ENCODE measurements at places on chromosomes 1 and 21.

DNA sequence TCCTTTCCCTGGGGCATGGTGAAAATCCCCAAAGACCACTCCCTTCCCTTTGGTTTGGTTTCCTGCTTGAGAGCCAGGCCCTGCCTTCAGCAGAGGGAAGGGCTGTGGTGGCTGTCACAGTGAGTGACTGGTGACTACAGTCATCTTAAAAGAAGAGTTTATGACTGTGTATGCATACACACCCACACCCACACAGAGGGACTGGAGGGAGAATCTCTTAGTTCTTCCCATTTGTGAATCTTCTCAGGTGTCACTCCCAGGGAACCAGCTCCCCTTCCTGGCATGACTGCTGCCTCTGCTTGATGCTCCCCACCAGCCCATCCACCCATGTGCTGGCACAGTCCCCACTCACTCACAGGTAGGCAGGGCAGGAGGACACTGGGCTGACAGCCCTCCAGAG is 3.9 kb upstream of the KCNA2 start:
- no peak for DNase-seq

- DNase-seq: no peak
Measured at GRCh38 chr1:220970311-220970710, 91.1 kb downstream of the HLX start.

GRCh38 chr21:35508139-35508888 is 459.2 kb upstream of the RUNX1 start:
- no peak for DNase-seq

DNA sequence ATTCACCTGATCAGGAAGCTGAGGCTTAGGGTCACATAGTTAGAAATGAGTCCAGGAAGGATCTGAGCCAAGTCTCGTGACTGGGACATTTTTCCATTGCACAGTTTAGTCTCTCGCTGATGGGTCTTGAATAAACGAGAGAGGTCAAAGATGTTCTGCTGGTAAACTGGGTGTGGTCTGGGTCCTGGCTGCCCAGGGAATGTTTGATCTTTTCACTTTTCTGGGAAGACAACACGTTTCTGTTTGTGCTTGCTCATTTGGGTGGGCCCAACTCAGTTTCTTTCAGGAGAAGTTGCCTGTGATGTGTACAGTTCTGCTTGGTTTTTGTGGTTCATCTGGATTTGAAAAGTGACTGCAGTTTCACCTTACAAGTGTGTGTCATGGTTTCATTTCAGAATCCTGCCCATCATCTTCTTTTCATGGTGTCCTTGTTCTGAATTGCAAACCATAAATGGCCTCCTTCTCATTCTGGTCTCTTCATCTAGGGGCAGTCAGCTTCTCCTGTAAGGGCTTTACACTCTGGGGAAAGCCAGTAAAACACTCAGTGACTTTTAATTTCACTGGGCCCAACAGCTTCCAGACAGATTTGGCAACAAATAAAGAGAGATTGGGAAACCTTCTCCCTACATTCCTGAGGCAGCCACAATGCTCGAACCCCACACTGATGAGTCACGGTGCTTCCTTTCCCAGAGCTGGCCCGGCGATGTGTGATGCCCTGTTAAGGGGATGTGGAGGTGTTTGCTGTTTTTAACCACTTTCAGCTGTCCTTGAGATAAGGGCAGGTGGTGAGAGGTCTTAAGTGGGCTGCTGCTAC is 7.2 kb upstream of the TACSTD2 start:
- no peak for DNase-seq

- DNase-seq: no peak
Measured at GRCh38 chr1:47178020-47178419, 11.8 kb downstream of the PDZK1IP1 start.

DNA sequence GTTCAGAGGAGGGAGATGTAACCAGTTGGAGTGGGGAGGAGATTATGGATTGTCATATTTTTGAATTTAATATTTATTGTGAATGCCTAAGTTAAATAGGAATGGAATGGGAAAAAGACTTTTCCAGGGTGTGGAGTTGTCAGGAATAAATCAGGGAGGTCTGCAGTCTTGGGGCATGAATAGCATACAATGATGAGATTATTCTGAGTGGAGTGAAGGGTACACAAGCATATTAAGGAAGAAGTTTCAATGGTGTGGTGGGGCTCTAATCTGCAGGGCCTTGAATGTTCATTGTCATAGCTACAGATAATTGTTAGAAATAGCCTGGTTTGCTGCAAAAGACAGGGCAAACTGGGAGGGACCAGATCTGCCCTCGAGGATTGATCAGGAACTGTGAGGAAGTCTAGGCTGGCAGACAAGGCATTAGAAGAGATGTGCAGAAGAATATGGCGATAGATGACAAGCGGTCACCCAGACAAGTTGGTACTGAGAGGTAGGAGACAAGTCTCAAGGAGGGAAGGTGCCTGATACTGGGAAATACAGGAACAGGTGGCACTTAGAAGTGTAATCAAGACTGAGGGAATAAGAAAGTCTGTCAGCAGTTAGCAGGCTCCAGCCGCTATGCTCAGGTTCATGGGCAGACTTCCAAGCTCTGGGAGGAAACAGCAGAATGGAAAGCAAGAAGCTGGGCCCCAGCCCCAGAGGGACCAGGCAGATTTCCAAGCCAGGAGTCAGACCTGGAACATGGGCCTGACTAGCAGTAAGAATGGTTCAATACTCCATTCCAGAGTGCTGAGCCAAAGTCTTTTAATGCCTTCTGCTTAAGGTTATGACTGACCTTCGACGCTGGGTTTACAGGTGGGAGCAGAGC is 20.9 kb upstream of the RGL1 start:
- no peak for DNase-seq

DNA sequence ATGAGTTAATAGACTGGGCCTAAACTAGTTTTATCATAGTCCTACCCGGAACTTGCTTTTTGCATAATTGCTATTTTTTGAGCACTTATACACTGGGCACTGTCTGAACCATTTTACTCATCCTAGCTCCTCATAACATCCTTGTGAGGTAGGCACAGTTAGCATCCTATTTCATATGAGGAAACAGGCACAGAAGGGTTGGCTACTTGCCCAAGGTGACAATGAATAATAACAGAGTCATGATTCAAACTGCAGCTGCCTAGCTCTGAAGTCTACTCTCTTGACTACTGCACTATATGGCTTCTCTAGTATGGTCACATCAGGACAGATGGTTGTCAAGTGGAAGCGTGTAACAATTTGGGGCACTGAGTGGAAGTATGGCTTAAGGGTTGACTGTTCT is 18.2 kb upstream of the RC3H1 start:
- DNase-seq: no peak

GRCh38 chr1:58290685-58291372 is 255.7 kb downstream of the OMA1 start:
- DNase-seq: no peak

DNA sequence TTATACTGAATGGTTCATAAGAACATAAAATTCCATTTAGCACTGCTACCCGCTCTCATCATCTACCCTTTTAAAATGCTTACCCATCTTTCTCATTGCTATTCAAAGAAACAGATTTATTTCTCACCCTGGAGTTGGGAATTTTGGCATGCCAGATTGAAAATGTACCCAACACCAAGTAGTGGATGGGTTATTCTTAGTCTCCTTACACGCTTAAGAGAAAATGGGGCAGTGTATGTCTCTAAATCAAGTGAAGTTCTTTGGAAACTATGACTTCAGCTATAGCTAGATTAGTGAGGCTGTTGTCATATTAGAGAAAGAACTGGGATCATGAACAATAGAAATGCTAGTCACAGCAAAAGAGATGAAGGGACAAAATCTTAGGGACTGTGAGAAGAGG is 27.7 kb upstream of the ESRRG start:
- DNase-seq: no peak

DNA sequence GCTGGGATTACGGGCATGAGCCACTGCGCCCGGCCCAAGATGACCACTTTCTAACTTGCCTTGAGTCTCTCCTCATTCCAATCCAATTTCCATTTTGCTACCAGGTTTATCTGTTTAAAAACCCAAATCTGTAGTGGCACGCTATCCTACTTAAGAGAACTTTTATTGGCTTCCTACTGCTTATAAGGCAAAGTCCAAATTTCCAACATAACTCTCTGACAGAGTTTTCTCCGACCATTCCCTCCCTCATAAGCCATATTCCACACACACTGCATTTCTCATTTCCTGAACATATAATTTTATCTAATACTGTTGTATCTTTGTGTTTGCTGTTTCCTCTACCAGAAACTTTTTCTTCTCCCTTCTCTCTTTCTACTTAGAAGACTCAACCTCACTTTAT is 15.3 kb downstream of the SF3A3 start:
- DNase-seq: no peak

GRCh38 chr1:165397944-165398343 is 41.4 kb upstream of the LMX1A start:
- DNase-seq: no peak

- DNase-seq: no peak
Measured at GRCh38 chr1:12040457-12041051, 21.3 kb downstream of the MIIP start.

- peak; percentile 33 for DNase-seq
Measured at GRCh38 chr1:71046891-71047634, 553 bp downstream of the PTGER3 start.

DNA sequence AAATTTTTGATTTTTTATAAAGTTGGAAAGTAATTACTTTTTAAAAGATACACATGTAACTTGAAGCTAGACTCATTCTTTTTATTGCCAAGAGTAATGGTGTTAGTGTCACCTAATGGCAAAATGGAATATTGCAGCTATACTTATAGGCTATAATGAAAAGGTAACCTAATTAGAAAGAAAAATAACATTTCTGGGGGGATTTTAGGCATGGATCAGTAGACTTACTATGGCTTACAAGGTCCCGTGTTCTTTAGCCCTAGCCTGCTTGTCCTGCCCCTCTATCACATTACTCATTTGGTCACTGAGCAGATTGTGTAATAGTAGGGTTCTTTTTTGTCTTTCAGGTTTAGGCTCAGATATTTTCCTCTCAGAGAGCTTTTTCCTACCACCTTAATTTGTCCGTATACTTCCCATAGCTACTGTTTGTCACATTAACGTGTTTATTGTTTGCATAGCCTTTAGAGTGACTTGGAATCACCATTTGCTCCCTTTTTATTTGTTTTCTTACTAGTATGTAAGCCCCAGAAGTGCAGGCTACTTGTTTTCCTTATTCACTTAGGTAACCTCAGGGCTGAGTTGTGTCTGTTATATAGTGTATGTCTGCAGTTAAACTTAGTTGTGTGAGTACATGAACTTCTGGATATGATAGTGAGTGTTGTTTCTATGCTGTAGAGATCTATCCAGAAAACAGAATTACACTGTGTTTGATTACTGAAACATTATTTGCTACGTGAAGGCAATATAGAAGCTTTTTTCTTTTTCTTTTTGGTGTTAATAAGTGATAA is 58.7 kb downstream of the RABGAP1L start:
- DNase-seq: no peak

GRCh38 chr1:245688536-245689453 is 534.0 kb downstream of the KIF26B start:
- DNase-seq: no peak

DNA sequence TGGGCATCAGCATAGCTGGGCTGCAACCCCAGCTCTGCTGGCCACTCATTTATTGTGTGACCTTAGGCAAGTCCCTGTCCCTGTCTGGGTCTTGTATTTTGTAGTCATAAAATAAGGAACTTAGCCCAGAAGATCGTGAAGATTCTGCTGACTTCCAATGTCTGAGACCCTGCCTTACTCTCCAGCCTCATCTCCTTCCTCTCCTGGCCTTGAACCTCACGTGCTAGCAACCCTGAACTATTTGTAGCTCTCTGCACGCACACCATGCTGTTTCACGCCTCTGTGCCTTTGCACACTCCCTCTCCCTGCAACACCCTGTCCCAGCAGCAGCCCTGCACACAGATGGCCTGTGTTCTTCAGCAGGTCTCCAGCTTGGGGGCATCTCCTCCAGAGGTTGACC is 121.1 kb downstream of the LACTBL1 start:
- DNase-seq: no peak

DNA sequence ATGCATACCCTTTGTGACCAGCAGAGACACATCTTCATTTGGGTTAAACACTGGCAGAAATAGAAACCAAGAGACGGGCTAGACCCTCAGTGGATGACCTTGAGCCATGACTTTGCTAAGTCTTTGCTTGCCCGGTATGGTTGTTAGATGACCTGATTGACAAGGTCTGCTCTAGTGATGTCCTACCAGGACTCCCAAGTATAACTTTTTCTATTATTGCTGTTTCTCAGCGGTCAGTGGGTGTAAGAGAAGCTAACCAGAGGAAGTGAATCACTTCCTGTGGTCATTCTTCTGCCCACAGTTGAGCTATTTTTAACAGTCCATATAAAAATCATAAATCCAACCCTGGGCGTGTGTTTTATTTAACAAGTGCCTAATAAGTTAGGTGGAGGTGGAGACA is 126.2 kb upstream of the ETS2 start:
- DNase-seq: no peak

GRCh38 chr1:165147799-165148198 is 208.7 kb downstream of the LMX1A start:
- no peak for DNase-seq

GRCh38 chr1:6298940-6299465 is 38.1 kb upstream of the GPR153 start:
- no peak for DNase-seq

GRCh38 chr1:56286956-56287355 is 292.4 kb downstream of the PLPP3 start:
- DNase-seq: no peak

GRCh38 chr1:183908079-183908478 is 103.2 kb downstream of the RGL1 start:
- no peak for DNase-seq

DNA sequence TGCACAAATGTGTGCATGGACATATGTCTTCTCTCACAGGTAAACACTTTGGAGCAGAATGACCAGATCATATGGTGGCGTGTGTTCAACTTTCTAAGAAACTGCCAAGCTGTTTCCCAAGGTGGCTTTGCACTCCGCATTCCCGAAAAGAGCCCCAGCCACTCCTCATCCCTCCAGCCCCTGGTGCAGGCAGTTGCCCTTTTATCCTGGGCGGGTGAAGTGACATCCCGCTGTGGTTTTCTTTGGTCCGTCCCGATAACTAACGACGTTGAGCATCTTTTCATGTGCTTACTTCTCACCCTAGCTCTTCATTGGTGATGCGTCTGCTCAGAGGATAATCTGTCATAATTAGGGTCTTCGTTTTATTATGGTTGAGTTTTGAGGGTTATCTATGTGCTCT is 612.5 kb downstream of the MATN1 start:
- no peak for DNase-seq

- DNase-seq: no peak
Measured at GRCh38 chr1:237542525-237543418, 347.9 kb downstream of the ZP4 start.

DNA sequence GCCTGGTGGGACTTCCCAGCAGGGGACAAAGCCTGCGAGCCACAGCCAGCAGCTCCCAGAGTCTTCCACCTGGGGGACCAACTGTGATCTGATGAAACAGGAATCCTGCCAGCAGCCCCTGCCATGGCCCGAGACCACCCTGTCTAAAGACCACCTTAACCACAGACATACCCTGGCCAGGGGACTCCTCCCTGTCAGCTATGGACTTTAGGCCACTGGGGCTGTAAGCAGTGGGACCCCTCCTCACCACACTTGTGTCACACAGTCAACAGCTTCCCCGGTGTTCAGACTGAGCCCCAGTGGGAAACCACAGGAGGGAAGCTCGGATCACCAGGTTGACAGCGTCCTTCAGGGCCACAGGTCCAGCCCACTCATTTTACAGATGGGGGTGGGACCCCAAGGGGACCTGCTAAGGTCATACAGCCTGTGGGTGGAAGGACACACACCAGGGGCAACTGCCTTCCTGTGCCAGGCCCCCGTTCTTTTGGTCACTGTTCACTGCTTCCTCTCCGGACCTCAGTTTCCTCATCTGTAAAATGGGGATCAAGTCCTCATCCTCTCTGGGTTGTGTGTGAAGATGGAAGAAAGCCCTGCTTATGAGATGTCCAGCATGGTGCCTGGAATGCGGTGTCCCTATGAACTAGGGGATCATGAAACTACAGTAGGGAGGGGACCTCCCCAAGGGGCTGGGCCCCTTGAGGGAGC is 11.4 kb downstream of the EPHA2 start:
- no peak for DNase-seq
